ENCODE measurements at places on chromosomes 4 and X. TPM values are rescaled to one million over a fixed set of nuclear protein-coding genes. Genes with fewer than 3 reads are reported as not detected.

The FAM184B gene
- total RNA-seq, result not detected

The TLR10 gene
- total RNA-seq, result not detected

The CDKL2 gene
- 0.38 TPM for total RNA-seq

- DNase-seq, result no peak
These were observed 53.8 kb downstream of the ARHGAP6 start for GRCh38 chrX:11611965-11612364.

GRCh38 chr4:38188136-38188535 is 227.9 kb downstream of the PTTG2 start:
- no peak for DNase-seq

DNA sequence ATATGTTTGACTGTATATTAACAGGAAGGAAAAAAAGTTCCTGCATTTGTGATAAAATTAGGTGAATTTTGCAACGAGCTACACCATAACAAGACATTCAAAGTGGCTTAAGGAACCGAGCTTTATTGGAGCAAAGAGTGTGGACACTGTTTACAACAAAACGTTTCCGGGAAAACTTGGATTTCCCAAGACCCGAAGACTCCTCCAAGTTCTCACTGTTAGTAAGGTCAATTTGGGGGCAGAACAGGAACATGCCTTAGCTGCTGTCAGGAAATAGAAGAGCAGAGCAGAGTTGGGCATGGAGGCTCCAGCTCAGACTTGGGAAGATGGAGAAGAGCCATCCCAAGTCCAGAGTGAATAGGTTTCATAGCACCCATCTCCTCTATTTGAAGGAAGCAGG is 16.5 kb downstream of the ADH6 start:
- DNase-seq, result no peak

DNA sequence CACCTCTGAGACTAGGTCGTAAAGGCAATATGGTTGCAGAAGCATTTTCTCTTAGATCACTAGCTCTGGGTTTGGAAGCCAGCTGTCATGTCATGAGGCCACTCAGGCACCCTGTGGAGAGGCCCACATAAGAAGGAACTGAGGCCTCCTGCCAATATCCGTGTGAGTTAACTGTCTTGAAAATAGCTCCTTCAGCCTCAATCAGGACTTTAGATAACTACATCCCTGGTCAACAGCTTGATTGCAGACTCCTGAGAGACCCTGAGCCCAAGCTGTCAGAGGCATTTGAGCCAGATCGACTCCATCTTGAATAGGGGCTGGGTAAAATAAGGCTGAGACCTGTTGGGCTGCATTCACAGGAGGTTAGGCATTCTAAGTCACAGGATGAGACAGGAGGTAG is 15.1 kb upstream of the REPS2 start:
- no peak for DNase-seq

DNA sequence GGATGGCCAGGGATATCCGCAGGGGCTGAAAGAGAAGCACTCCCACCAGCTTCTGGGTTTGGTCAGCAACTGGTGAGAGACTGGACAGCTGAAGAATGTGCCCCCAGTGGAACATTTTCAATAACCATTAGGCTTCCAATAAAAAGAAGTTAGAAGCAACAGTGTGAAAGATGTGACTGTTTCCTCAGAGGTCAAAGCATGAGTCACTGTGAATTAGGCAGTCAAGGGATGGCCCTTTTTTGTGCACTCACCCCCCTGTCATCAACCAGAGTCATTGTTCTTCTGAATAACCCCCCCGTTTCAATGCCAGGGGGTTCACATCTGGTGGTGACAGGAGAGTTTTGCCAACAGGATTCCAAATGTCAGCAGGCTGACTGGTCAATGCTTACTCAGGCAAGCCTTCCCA is 74.6 kb upstream of the SH3RF1 start:
- peak; percentile 70 for DNase-seq

GRCh38 chr4:56619160-56619559 is 61.9 kb downstream of the HOPX start:
- DNase-seq, result no peak

DNA sequence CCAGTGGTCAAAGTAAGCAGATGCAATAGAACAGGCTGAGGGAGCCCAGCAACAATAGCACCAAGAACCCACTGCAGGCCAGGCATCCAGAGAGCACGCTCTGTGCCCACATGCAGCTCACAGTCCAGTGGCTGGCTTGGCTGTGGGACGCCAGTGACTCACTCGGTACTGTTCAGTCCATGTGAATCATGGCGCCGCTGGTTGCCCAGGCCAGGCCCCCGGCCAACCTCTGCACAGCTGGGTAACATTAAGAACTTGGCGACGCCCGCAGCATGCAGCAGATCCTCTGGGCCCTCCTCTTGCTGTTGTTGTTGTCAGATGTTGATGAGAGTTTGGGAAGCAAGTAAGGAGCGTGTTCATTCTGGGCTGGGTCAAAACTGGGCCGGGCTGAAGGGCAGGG is 60.5 kb downstream of the MSX1 start:
- DNase-seq, result no peak

DNA sequence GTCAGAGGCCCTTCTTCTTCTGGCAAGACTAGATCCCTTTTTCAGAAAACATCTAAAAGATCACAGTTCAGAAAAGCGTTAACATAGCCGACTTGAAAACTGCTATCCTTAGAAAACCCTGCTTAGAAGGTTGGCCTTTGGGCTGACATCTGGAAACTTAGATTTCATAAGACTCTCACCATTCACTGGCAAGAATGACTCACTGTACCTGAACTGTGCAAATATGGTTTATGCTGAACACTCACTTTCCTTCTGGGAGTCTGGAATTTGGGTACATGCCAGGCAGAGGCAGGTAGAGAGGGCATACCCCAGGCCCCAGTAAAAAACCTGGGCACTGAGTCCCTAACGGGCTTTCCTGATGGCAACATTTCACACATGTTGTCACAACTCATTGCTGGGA is 88.8 kb upstream of the GPC3 start:
- peak; percentile 37 for DNase-seq

GRCh38 chr4:87257523-87257922 is 37.1 kb upstream of the KLHL8 start:
- DNase-seq, result no peak

- DNase-seq, result peak; percentile 16
These were observed 867 bp downstream of the TIFA start for GRCh38 chr4:112284662-112285411.

- no peak for DNase-seq
These were observed 315.4 kb upstream of the GRIA3 start for GRCh38 chrX:122868631-122869030.

DNA sequence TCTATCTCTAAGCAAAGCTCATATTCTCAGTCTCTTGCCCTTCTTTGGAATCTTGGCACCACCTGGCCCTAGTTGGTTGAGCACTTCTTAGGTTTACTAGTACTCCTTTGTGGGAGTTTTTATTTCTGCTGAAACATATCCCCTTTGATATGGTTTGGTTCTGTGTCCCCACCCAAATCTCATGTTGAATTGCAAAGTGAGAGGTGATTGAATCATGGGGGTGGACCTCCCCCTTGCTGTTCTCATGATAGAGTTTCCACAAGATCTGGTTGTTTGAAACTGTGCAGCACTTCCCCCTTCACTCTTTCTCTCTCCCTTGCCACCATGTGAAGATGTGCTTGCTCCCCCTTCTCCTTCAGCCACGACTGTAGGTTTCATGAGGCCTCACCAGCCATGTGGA is 22.2 kb upstream of the SYNPO2 start:
- DNase-seq, result no peak

DNA sequence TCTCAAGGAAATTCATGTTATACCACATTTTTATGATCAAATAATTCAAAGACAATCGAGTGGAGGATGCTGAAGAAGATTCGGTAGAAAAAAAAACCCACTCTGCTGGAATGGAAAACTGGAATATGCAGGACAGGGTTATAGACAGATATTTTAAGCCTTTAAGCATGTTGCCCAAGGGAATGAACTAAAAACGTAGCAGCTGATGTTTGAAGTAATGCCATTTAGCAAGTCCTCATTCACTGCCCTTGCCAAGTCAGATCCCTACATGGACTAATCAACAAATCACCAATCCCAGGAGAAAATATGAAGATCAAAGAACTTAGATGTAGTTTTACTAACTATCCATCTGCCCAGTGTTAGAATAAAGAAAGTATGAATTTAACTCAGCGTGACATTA is 75.6 kb upstream of the ETNPPL start:
- DNase-seq, result no peak

DNA sequence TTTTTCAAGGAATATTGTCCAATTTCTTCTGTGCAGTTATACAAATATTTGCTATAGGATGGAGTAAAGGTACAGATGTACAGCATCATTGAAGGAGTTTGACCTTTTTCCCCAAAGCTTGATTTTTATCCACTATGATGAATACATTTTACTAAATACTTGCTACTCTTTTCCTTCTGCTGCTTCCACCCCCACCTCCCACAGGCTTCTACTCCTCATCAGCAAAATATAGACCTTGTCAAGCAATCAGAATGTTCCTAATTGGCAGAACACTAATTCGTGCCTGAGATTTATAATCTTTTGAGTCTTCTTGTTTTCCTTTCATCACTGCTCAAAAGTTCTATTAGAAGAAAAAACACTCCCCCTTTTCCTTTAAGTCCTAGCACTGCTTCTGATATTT is 3.8 kb upstream of the THAP9 start:
- no peak for DNase-seq

- no peak for DNase-seq
These were observed 79.8 kb upstream of the ATP8A1 start for GRCh38 chr4:42736527-42737195.

DNA sequence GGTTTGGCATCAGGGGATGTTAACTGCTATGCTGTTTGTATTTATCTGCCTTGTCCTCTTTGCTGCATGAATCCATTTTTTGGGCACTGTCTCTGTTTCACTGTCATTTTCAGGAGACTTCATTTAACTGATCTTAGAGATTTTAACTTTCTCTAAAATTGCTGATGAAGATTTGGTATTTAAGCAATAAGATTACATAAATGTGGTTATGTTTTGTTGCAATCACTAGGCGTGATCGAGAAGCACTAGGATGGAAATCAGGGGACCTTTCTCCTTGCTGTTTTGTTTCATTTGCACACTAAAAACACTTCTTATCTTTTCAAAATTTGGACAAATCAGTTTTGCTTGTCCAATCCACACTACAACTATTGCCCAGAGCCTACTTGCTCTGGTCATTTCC is 15.4 kb downstream of the CXCL2 start:
- DNase-seq, result no peak

DNA sequence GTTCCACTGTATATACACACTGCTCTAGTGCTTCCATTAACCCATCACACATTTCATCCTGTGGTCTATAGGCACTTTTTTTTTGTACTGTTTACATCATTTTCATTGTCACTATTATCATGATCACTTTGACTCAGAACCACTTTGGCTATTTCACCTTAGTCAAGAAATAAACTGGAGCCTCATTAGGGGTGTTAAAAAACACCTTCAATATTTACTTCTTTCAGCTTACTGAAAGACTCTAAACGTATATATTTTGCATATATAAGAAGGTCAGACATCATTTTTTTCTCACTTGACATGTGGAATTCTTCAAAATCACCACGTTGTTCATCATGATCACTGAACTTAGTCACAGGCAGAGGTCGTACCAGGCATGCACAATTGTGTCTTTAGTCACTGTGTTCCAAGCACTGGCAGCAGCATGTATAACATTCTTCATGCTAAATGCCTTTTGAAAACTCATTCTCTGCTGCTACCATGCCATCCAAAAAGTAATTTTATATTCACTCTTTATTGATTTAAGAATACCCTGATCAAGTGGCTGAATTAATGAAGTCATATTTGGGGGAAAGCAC is 229.2 kb upstream of the ARSJ start:
- no peak for DNase-seq

GRCh38 chrX:34655501-34656455 is 1.3 kb downstream of the TMEM47 start:
- DNase-seq, result no peak

DNA sequence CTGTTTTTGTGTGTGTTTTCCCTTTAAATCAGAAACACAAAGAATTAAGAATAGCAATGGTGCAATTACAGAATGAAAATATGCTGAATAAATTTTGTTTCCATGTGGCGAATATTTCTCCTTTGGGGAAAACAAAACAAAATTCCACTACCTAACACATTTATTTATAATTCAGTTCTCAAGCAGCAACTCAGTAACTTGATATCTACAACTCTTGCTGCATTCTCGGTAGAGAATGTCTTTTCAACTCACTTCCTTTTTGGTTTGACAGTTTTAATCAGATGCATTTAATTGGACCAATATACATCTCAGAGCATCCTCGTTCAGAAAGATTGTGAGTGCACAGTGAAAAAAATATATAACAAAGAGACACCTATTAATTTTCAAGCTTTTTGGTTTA is 30.8 kb downstream of the ZNF827 start:
- no peak for DNase-seq

DNA sequence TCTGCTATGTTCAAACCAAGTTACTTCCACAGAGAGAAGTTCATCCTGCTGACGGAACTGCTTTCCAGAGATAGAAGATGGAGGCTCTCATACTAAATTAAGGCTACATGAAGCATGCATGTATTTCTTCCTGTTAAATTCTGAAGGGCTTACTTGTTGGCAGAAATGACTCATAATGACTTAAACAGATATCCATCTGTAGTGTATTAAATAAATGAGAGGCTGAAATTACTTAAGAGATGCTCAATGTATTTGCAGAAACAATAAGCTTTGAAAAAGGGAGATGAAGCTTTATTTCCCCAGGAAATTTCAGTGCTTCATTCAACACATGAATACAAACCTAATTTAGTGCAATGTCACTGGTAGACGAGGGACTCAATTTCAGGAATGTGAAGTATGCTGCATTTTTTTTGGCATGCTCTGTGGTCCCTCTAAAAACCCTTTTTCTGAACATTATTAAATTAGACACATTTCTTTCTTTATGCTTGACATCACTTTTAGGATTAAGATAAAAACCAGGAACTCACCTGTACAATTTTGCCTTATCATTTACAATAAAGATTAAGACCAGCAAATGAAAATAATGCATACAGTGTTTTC is 759.1 kb upstream of the POU3F4 start:
- no peak for DNase-seq

DNA sequence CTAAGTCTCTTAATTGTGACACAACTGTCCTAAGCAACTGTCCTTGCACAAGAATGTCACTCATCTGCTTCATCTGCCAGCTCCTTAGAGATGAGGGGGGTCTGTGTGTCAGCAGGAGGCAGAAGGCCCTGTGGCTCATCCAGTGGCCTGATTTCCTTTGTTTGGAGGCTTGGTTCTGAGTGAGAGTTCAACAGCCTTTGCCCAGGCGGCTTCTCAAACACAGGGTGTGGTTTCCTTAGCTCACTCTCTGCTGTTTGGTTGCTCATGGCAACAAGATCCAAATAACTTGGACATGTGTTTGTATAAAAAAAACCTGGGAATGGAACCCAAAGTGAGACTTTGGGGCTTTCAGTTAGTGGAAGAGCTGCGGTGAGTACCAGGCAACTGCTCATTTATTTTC is 46.6 kb downstream of the MAP7D3 start:
- DNase-seq, result peak; percentile 89

DNA sequence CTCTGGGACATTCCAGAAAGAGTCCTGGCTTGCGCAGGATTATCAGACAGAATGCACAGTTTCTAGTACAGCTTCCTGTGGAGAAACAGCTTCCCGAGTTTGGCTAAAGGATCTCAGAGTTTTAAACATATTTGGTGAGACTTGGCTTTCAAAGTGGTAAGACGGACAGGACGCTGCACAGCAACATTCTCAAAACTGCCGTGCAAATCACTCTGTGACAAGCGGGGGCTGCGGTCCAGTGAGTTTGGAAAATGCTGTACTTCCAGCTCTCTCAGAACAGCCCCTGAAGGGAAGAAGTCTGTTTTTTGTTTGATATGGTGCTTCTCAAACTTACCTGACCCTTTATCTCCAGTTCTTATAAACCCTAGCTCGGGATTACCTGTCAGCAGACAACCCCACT is 18.1 kb downstream of the LGI2 start:
- no peak for DNase-seq
